T-helper 1 cell (primary cell): ENCODE measurements at places on chromosomes 5 and 9.

- DNase-seq = no peak
Measured at GRCh38 chr5:101686536-101687157, 609.4 kb downstream of the SLCO4C1 start.

DNA sequence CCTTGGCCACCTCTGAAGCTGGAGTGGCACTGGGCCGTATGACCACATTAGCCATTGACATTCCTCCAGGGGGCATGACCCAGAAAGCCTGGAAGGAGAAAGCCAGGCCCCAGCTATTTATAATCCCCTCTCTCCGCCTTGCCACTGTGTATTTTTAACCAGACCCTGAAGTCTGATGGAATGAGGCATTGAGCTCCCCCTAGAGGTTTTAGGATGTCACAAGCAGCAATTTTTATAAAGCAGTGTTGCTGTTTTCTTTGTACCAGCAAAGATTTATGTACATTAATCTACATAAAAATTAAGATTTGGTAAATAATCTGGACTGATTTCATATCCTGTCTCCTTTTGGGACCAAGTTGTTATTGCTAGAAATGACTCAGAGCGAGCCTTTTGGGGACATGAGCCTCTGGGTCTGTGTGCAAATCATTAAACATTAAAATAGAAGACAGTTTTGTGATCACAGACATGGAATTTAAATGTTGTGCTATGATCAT lies 127.1 kb downstream of the TRIO start:
- DNase-seq = no peak

GRCh38 chr9:31776471-31776870 lies 608.0 kb upstream of the ACO1 start:
- DNase-seq = no peak

GRCh38 chr5:160359816-160360215 lies 10.6 kb downstream of the C1QTNF2 start:
- DNase-seq = no peak

DNA sequence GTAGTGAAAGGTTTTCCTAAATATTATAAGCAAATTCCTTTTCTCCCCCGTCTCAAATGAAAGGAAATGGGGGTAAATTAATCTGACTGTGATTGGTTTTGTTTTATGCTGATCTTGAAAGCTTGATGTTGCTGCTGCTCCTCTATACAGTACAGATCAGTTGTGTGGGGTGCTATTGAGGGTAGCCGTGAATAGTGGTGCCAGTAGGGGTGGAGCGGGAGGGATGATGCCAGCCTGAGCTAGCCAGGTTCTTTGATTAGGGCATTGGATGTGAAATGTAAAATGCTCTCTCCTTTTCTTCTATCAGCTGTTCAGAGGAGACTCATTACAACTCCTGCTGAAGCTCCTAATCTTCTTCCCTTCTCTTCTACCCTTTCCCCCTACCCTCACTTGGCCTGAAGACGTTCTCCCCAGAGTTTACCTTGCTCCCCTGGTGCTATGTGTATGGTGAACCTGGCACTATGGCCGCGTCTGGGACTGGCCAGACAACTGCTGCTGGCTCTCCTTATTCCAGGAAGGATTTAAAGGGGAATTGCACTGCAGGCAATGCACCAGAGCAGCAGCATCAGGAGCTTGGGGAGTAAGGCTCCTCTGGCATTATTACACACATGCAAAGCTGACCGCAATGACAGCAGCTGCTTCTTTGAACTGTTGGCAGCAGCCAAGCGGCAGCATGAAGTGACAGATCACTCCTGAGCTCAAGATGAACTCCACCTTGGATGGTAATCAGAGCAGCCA lies 566 bp downstream of the GPR21 start:
- DNase-seq = no peak

DNA sequence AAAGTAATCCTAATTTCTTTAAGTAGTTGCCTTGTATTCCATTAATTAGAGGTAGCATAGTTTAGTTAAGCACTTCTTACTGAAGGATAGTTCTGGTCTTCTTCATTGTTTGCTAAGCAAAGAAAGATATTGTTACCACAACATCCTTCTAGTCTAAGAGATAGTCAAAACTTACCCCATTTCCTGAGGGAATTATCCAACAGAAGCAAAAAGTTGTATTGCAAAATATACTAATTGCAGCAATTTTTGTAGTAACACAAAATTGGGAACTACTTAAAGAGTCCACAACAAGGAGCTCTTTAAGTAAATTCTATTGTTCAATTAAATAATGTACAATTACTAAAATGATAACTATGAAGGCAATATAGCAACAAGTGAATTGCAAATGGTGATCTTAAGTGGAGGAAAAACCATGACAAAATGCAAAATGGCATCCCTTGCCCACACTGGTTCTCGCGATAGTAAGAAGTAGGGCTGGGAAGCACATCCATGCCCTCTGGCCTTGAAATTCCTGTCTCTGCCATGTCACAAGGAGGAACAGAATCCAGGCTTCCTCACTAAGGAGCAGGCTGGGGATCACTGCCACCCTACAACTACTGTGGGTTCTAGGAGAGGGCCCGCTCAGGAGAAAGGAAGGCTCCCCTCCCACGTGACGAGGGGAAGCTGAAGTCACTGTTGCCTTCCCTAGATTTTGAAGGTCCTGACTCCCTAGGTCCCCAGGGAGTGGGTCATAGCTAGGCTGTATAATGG lies 23.3 kb upstream of the MEGF9 start:
- no peak for DNase-seq

DNA sequence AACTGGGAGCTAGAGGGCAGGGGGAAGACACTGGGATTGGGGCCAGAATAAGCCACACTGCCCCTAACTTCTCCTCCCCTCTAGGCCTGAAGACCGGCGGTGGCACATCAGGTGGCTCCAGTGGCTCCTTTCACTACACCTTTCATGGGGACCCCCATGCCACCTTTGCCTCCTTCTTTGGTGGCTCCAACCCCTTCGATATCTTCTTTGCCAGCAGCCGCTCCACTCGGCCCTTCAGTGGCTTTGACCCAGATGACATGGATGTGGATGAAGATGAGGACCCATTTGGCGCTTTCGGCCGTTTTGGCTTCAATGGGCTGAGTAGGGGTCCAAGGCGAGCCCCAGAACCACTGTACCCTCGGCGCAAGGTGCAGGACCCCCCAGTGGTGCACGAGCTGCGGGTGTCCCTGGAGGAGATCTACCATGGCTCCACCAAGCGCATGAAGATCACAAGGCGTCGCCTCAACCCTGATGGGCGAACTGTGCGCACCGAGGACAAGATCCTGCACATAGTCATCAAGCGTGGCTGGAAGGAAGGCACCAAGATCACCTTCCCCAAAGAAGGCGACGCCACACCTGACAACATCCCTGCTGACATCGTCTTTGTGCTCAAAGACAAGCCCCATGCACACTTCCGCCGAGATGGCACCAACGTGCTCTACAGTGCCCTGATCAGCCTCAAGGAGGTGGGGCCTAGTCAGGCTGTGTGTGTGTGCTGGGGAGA lies 6.8 kb downstream of the DNAJB5 start:
- no peak for DNase-seq

GRCh38 chr5:372556-372995 lies 51.1 kb downstream of the AHRR start:
- no peak for DNase-seq

- DNase-seq = no peak
Measured at GRCh38 chr5:54769746-54770145, 215.6 kb downstream of the ESM1 start.

DNA sequence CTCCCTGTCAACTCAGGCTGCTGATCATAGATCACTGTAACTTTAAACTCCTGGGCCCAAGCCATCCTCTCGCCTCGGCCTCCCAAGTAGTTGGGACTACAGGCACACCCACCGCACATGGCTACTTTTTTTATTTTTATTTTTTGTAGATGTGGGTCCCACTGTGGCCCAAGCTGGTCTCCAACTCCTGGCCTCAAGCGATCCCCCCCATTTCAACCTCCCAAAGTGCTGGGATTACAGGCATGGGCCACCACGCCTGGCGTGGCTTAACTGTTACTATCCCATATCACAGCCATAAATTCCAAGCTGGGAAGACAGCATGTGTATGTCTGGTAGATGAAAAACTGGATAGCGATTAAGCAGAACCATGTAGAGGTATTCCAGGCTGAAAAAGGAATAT lies 1.0 kb downstream of the HDAC3 start:
- DNase-seq = no peak

DNA sequence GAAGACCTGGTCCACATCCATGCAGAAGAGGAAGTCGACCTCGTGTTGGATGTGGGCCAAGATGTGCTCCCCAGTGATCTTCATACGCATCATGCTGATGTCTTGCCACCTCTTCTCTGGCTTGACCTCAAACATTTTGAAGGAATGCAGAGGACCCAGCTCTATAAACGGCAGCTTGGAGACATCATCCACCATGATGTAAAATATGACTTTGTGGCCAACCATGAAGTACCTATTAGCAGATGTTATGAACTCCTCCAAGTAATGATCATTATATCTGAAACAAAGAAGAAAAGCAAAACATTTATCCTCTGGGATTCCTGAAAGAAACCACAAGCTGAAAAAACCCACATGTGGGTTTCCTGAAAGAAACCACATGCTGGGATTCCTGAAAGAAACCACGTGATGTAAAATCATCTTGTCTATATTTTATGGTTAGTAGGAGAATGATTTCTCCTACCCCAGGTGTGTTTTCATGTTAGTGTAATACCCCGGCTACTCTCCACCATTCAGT lies 52.3 kb downstream of the GGTA1 start:
- DNase-seq = no peak

- DNase-seq = no peak
Measured at GRCh38 chr5:28344836-28345433, 1306.5 kb upstream of the CDH9 start.

- no peak for DNase-seq
Measured at GRCh38 chr5:126115059-126115629, 308.1 kb upstream of the GRAMD2B start.

- no peak for DNase-seq
Measured at GRCh38 chr5:388266-389196, 54.4 kb upstream of the EXOC3 start.

DNA sequence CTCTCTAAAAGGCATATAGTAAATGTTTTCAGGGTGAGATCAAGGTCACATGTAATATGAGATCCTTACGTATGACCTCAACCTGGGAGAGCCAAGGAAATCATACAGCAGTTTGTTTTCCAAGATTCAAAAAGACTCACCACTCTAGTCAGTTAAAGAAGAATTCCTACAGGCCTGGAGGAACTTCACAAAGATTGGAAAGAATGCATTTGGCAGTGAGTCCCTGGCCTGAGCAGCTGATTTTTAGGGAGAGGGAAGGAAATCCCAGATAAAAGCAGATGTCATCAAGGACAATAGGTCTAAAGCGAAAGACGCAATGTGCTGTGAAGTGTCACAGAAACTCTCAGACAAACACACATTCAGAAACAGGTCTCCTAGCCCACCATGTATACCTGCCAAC lies 424.0 kb upstream of the ZNF462 start:
- no peak for DNase-seq

- no peak for DNase-seq
Measured at GRCh38 chr5:16565118-16565517, 51.7 kb downstream of the RETREG1 start.

DNA sequence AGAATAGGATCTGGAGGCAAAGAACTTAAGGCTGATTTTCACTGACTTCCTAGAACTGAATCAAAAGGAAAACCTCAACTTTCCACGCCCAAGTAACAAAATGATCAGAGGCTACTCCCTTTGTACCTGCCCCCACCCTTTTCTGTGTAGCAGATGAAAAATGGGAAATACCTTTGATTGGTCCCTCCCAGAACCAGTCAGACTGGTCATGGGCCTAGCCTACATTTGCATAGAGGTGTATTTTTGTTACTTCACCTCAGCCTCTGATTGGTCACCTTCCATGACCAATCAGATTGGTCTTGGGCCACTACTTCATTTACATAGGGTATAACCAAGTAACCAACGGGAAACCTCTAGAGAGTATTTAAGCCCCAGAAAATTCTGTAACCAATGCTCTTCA lies 1553.5 kb upstream of the C9orf72 start:
- DNase-seq = no peak
